ENCODE measurements at places on chromosomes 7 and 10.

GRCh38 chr7:39507866-39508551 is 58.2 kb upstream of the YAE1 start:
- DNase-seq = no peak

GRCh38 chr7:46975493-46975892 is 606.4 kb downstream of the TNS3 start:
- no peak for DNase-seq

DNA sequence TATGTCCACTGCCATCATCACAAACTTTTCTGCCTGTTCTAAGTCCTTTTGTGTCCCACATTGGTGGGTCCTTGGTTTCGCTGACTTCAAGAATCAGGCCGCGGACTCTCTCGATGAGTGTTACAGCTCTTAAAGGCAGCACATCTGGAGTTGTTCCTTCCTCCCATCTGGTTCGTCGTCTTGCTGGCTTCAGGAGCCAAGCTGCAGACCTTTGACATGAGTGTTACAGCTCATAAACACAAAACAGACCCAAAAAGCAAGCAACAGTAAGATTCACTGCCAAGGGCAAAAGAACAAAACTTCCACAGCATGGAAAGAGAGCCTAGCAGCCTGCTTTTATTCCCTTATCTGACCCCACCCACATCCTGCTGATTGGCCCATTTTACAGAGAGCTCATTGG is 30.2 kb downstream of the ASNS start:
- DNase-seq = no peak

DNA sequence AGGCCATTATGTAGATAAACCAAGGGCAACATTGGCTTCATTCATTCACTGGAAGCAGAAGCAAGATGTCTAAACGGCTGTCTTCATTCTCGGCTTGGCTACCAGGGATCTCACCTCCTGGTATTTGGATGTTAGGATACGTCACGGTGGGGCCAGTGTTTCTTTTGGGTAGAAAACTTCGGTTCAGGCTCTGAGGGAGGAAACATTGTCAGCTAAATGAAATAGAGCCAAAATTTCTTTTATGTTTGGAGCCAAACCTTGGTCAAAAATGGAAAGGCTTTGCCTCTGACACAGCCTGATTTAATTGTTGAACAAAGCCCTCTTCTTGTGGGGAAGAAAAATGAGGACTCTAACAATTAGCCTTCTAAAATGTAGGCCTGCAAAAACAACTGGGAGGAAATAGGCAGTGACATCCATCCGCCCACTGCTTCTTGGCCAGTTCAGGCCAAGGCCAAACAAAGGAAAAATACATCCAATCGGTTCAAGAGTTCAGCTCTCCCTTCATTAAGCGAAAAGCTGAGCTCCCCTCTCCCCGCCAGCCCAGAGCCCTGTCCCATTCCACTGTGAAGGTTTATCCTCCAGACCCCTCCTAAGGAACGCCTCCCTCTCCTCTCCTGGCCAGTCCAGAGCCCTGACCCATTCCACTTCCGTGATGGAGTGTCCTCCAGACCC is 44.4 kb downstream of the PFKFB3 start:
- DNase-seq = no peak

- DNase-seq = no peak
Measured at GRCh38 chr10:12463459-12463838, 114.1 kb downstream of the CAMK1D start.

DNA sequence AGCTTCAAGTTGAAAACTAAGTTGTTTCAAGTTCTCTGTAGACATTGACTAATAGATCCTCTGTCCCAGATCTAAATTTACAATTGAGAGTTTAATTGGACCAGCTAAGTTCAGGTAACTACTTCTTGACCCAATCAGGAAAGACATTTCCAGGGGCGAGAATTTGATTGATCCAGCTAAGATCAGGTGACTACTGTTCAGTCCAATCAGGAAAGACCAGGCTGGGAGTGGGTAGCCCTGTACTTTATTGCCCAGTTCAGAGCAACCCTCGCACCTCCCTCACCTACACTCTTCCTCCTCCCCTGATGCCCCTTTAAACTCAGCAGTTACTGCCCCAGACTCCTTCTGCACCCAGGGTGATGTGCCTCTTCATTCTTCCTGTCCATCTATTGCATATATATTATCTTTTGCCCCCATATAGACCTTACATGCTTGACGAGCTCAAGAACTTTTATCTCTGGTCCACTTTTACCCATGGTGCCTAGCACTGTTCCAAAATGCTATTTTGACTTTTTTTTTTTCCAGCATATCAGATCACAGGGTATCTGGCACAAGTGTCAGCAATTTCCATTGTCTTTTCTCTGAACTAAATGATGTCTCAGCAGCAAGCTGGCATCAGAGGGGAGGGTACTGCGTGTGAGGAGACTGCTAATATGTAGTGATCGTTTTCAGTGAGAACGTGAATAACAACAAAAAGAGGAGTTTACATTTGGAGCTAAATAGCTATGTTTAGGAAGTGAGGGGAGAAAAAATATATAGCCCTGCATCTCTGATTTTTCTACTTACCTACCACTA is 169.4 kb downstream of the KIAA1217 start:
- DNase-seq = no peak

DNA sequence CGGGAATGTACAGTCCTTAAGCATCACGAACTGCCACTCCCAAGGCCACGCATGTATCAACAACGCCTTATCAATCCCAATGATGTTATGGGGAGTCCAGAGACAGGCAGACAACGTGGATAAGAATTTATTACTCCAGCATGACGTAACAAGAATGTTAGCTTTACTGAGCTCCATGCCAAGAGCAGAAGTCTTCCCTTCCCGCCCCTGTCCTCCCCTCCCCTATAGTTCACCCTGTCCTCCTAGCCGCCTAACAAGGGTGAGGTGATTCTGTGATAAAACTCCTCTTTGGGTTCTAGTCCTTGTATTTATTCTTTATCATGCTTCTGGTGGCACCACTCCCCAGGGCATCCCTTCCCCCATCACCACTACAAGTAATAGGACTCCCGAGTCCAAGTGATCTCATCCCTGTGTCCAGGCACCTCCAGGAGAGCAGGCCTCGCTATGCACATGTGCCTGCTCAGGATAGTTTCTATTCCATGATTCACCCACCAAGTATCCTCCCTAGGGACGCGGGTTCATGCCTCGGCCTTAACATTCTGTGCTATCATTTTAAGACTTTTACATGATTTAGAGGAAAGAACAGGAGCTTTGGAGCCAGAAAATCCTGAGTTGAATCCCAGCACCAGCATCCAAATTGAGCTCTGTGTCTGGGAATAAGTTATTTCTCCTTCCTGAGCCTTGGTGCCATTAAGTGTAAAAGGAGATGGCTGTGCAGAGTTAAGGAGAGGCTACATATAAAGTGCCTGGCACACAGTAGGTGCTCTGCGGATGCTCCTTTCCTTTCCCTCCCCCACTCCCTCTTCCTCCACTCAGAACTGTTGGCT is 15.4 kb downstream of the GSDME start:
- no peak for DNase-seq

All from D721Med (cell line).